ENCODE measurements at places on chromosomes 5 and 9. TPM values are rescaled to one million over a fixed set of nuclear protein-coding genes. Genes with fewer than 3 reads are reported as not detected.

The ABLIM3 gene
- total RNA-seq: 32.8 TPM

The GFI1B gene
- total RNA-seq: 0.05 TPM

The CAVIN4 gene
- 0.87 TPM for total RNA-seq

The OBP2B gene
- total RNA-seq: not detected

The ABITRAM gene
- total RNA-seq: 6.9 TPM

The SLCO6A1 gene
- total RNA-seq: not detected

The CDC23 gene
- 70.7 TPM for total RNA-seq

The GPR21 gene
- total RNA-seq: not detected

The CNTFR gene
- not detected for total RNA-seq

The PCDHA1 gene
- total RNA-seq: not detected

GRCh38 chr9:134403292-134403681 lies 77.0 kb downstream of the RXRA start:
- no peaks in the 10 kb centered on the region for H3K27me3 ChIP-seq
- peaks cover 51% of the 10 kb centered on the region for H3K4me1 ChIP-seq
- H3K4me3 ChIP-seq: no peak overlapping the region
- H3K36me3 ChIP-seq: peaks cover 26% of the 10 kb centered on the region

GRCh38 chr5:103503066-103503465 lies 59.5 kb downstream of the NUDT12 start:
- no peak overlapping the region for H3K4me3 ChIP-seq
- H3K4me1 ChIP-seq: no peaks in the 10 kb centered on the region
- no peak overlapping the region for H3K27ac ChIP-seq
- no peak for DNase-seq
- no peaks in the 10 kb centered on the region for H3K27me3 ChIP-seq
- H3K36me3 ChIP-seq: no peaks in the 10 kb centered on the region

DNA sequence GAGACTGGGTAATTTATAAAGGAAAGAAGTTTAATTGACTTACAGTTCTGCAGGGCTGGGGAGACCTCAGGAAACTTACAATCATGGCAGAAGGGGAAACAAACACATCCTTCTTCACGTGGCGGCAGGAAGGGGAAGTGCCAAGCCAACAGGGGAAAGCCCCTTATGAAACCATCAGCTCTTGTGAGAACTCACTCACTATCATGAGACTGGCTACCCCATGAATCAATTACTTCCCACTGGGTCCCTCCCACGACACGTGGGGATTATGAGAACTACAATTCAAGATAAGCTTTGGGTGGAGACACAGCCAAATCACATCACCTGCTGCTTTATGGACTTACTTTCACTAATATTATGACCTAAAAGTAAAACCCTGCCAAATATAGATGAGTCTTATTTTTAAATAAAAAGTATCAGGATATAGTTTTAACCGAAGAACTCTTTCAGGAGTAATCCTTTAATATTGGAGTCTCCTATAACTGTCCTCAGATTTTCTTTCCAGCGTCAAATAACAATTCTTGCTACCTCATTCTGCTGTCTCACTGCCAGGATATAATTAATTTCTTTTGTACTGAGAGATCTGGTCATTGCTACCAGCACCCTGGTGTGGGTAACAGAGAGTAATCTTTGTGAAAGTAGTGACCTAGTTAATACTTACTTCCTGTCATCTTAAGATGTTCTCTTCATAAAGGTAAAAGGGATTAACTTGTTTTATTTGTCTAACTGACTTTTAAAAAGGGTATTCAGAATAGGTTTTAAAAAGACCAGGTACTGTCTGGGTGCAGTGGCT lies 68.6 kb downstream of the NLN start:
- no peak overlapping the region for H3K4me3 ChIP-seq
- peaks cover 12% of the 10 kb centered on the region for H3K4me1 ChIP-seq
- DNase-seq: no peak
- peaks cover 34% of the 10 kb centered on the region for H3K36me3 ChIP-seq
- H3K27ac ChIP-seq: no peak overlapping the region

DNA sequence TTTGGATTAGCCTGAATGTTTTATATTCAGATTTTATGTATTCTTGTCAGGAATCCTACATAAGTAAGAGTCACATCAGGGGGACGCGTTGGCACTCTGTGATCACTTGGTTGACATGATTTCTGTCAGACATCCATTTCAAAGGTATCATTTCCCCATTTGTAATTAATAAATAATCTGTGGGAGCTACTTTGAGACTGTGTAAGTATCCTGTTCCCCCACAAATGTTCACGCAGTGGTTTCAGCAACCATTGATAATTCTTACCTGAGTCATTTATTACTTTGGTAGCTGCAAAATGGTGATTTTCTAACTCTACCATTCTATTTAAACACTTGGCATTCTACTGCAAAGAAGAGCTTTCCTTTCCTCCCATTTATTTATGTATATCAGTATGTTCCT lies 56.9 kb upstream of the TBC1D2 start:
- H3K4me1 ChIP-seq: no peaks in the 10 kb centered on the region
- no peaks in the 10 kb centered on the region for H3K36me3 ChIP-seq
- DNase-seq: no peak

DNA sequence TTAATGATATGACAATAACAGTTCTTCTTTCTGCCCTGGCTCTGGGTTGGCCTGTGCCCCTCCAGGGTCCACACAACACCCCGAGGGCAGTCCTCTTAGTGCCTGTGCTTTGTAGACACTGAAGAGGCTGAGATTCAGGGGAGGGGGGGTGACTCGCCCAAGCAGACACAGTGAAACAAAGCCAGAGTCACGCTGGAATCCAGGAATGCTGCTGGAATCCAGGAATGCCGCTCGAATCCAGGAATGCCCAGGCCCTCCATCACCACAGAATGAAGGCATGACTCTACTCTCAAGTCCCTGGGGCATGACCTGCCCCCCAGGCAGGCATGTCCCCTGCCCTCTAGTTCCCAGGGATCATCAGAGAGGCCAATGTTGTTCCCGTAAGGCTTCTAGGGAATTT lies 73.1 kb downstream of the LRSAM1 start:
- peaks cover 87% of the 10 kb centered on the region for H3K36me3 ChIP-seq
- H3K27ac ChIP-seq: peak overlapping the region; percentile 85
- no peak overlapping the region for H3K4me3 ChIP-seq

GRCh38 chr5:88769165-88769564 lies 113.8 kb downstream of the MEF2C start:
- no peak for DNase-seq
- H3K27me3 ChIP-seq: no peaks in the 10 kb centered on the region
- no peak overlapping the region for H3K27ac ChIP-seq
- peaks cover 12% of the 10 kb centered on the region for H3K4me1 ChIP-seq
- H3K36me3 ChIP-seq: peaks cover 33% of the 10 kb centered on the region

GRCh38 chr5:113487781-113488644 lies at the start of gene MCC:
MCC (minus strand) TSS chr5:113488453.
- peaks cover 9% of the 10 kb centered on the region for H3K27me3 ChIP-seq
- H3K27ac ChIP-seq: no peak within 1 kb of the TSS
- DNase-seq: peak; percentile 93
- no peaks in the 10 kb centered on the region for H3K36me3 ChIP-seq
- peaks cover 30% of the 10 kb centered on the region for H3K4me1 ChIP-seq

GRCh38 chr5:53331463-53331862 lies 149.0 kb upstream of the FST start:
- H3K36me3 ChIP-seq: no peaks in the 10 kb centered on the region
- H3K27me3 ChIP-seq: no peaks in the 10 kb centered on the region
- H3K4me1 ChIP-seq: peaks cover 29% of the 10 kb centered on the region
- no peak overlapping the region for H3K27ac ChIP-seq
- H3K4me3 ChIP-seq: no peak overlapping the region
- no peak for DNase-seq

DNA sequence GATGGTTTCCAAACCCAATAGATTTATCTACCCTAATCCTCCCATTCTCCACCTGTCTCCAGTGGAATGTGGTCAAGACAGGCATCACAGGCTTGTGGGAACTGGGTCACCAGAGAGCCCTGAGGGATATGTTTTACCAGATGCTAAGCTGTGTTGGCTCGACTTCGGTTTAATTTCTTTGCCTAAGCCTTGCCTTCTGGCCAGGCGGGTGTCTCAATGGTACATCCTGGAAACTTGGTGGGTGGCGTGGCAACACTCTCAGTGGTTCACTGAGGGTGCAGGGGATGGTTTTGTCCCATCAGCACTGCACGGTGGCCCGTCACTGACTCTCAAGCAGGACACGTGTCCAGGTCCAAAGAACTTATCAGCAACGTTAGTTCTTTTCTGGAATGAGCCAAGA lies 192.2 kb downstream of the TENT4A start:
- no peak overlapping the region for H3K4me3 ChIP-seq
- no peak overlapping the region for H3K27ac ChIP-seq
- no peak for DNase-seq
- H3K4me1 ChIP-seq: no peaks in the 10 kb centered on the region

GRCh38 chr9:105958587-105958986 lies 264.2 kb downstream of the TMEM38B start:
- H3K27me3 ChIP-seq: no peaks in the 10 kb centered on the region
- H3K4me3 ChIP-seq: no peak overlapping the region

- H3K4me3 ChIP-seq: no peak overlapping the region
- no peaks in the 10 kb centered on the region for H3K36me3 ChIP-seq
- no peaks in the 10 kb centered on the region for H3K27me3 ChIP-seq
- 0 out of 2 replicates have a peak, but pooled peaks cover 3% of the 10 kb centered on the region for H3K4me1 ChIP-seq
- H3K27ac ChIP-seq: no peak overlapping the region
Measured at GRCh38 chr9:5479994-5480694, 29.8 kb downstream of the CD274 start.

- DNase-seq: no peak
- peaks cover 62% of the 10 kb centered on the region for H3K36me3 ChIP-seq
- no peak overlapping the region for H3K4me3 ChIP-seq
- no peak overlapping the region for H3K27ac ChIP-seq
Measured at GRCh38 chr5:72171667-72172066, 64.4 kb downstream of the MAP1B start.

DNA sequence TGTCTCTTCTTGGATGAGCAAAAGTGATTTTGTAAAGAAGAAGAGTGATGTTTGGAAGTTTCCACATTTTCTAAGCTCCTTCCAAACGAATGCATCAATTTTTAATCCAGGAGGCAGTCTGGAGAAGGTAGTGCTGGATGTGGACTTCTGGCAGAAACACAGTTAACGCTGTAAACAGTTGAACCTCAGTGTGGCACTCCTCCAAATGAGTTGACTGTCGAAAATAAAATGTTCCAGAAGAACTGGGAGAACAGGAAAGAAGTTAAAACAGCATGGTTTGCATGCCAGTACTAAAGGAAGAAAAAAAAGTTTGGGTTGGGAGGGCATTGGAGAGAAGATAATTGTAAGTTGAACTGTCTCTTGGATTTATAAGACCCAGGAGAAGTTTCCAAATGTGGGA lies 6.5 kb downstream of the ZNF462 start:
- H3K4me1 ChIP-seq: peaks cover 16% of the 10 kb centered on the region
- H3K27me3 ChIP-seq: no peaks in the 10 kb centered on the region
- no peak overlapping the region for H3K4me3 ChIP-seq
- H3K27ac ChIP-seq: no peak overlapping the region
- peaks cover 9% of the 10 kb centered on the region for H3K36me3 ChIP-seq

- H3K27me3 ChIP-seq: no peaks in the 10 kb centered on the region
- H3K4me1 ChIP-seq: peaks cover 12% of the 10 kb centered on the region
- H3K4me3 ChIP-seq: no peak overlapping the region
- no peaks in the 10 kb centered on the region for H3K36me3 ChIP-seq
Measured at GRCh38 chr5:33824516-33825195, 67.1 kb downstream of the ADAMTS12 start.

- no peak overlapping the region for H3K27ac ChIP-seq
- no peaks in the 10 kb centered on the region for H3K36me3 ChIP-seq
- no peaks in the 10 kb centered on the region for H3K27me3 ChIP-seq
- no peak for DNase-seq
- no peak overlapping the region for H3K4me3 ChIP-seq
Measured at GRCh38 chr9:126207256-126207655, 119.4 kb upstream of the MVB12B start.

GRCh38 chr9:135478829-135479468 lies 633 bp upstream of the PPP1R26 start:
- H3K4me1 ChIP-seq: peaks cover 13% of the 10 kb centered on the region
- peaks cover 10% of the 10 kb centered on the region for H3K36me3 ChIP-seq
- H3K27ac ChIP-seq: no peak overlapping the region
- peak; percentile 10 for DNase-seq
- peak overlapping the region; percentile 50 for H3K4me3 ChIP-seq

- no peaks in the 10 kb centered on the region for H3K4me1 ChIP-seq
- no peaks in the 10 kb centered on the region for H3K27me3 ChIP-seq
- DNase-seq: no peak
- H3K27ac ChIP-seq: no peak overlapping the region
Measured at GRCh38 chr5:45335346-45335745, 360.8 kb downstream of the HCN1 start.

DNA sequence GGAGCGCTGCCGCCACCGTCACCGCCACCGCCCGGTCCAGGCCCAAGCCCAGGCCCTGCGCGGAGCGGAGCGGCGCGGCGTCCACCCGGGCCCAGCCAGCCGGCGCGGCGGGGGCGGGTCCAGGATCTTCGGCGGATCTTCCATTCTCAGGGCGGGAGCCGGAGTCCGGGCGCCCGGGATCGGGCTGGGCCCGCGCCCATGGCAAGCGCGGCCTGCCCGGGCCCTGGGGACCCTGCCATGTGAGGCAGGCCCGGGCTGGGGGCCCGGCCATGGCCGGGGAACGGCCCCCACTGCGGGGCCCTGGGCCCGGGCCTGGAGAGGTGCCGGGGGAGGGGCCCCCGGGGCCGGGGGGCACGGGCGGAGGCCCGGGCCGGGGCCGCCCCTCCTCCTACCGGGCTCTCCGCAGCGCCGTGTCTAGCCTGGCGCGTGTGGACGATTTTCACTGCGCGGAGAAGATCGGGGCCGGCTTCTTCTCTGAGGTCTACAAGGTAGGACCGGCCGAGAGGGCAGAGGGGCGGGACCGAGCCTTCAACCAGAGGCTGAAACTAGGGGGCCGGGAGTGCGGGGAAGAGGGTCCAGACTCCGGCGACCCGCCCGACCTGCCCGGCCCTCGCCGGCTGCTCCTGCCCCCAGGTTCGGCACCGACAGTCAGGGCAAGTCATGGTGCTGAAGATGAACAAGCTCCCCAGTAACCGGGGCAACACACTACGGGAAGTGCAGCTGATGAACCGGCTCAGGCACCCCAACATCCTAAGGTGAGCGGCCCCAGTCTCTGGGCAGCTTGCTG lies 482 bp downstream of the TESK1 start:
- peak overlapping the region; percentile 63 for H3K4me3 ChIP-seq
- DNase-seq: no peak
- no peaks in the 10 kb centered on the region for H3K27me3 ChIP-seq
- H3K36me3 ChIP-seq: no peaks in the 10 kb centered on the region
- peaks cover 11% of the 10 kb centered on the region for H3K4me1 ChIP-seq
